ENCODE measurements at places on chromosomes 12 and 14.

DNA sequence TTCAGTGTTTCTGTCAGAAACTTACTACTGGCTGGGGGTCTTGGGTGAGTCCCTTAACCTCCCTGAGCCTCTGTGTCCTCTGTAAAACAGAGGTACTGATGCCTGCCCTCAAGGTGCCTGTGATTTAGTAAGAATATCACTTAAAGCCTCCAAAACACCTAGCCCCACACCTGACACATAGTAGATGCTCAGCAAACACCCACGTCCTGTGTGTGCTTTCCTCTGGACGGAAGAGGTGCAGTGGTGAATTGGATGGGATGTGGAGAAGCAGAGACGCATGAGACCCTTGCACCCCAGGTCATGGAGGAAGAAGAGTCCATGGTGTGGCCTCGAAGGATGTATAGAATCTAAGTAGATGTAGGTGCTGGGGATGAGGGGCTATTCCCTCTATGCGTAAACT is 110.6 kb downstream of the LGMN start:
- DNase-seq = no peak

GRCh38 chr12:18345021-18345735 is 83.9 kb downstream of the PIK3C2G start:
- DNase-seq = no peak

DNA sequence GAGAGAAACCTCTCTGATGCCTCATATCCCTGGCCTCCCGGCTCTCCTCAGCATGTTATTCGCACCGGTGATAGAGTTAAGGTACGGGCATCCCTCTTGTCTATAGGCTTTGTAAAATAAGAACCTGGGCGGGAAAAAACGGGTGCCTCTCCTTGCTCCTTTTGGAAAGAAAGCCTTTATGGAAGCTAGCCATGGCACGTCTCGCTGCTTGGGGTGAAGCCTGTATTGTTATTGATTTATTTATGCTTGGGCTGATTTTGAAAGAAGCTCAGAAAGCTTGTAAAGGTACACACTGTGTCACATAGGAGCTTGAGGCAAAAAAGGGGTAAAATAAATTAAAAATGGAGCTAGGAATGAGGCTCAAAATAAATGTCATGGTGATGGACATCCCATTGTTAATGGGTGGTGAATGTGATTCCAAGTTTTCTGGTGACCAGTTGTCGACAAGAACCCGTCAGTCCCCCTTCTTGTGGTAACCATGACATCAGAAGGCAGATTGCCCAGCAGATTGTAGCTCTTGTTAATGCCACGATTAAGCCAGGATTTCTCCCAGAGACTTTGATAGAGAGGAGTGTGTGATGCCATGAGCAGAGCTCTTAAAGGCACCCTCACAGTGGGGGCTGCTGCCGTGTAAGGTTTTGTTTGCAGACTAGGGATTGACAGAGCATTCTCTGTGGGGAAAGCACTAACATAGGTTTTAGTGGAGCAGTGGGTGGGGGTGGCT is 50.4 kb upstream of the ASPG start:
- DNase-seq = no peak

DNA sequence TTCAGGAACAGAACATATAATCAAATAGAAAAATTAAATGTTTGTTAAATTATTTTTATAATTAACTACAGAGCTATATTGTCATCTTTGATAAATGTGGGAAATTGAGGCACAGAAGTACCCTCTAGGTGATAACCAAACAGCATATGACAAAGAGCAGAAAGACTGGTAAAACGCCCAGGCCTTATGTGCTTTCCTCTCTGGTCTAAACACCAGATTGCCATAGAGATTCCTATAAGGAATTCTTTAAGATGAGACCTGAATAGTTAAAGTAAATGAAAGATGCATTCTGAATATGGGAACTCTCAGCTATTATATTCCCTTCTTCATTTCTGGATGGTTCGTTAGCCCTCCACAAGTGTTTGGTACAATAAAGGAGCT is 140.0 kb upstream of the SOX5 start:
- DNase-seq = no peak

DNA sequence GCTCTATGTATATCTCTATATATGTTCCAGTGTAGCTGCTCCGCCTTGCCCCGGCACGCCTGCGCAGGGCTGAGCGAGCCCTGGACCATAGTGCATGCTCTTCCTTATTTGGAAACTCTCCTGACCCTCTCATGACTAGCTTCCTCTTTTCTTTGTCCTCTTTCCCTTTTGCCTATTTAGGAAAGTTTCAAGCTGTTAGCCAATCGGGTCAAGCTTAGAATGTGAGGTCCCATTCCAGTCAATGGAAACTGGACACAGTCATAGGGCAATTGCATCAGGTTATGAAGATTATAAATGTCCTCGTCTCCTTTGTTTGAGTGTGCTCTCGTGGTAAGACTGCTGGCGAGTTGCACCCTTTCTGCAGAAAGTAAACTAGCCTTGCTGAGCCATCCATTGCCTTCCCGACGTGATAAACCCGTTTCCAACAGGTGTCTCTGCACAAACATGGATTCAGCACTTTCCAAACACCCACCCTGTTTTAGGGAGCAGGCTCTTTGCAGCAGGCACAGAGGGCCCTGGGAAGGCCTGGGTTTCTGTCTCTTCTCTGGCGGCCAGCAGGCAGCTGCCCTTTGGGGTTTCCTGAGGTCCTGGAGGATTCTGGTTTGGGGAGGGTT is 30.9 kb downstream of the CCDC92 start:
- DNase-seq = no peak

- DNase-seq = peak; percentile 37
Observed at GRCh38 chr14:31419967-31420318, 407 bp downstream of the HEATR5A start.

- DNase-seq = no peak
Observed at GRCh38 chr12:2691345-2692071, 103.3 kb upstream of the FKBP4 start.

GRCh38 chr14:28762303-28762954 is 4.2 kb upstream of the FOXG1 start:
- DNase-seq = no peak

All from HEK293T (cell line).